Stromal cell of bone marrow (primary cell): ENCODE measurements at places on chromosomes 7 and 10.

GRCh38 chr7:74718336-74718735 is 55.5 kb upstream of the NCF1 start:
- no peak for DNase-seq

DNA sequence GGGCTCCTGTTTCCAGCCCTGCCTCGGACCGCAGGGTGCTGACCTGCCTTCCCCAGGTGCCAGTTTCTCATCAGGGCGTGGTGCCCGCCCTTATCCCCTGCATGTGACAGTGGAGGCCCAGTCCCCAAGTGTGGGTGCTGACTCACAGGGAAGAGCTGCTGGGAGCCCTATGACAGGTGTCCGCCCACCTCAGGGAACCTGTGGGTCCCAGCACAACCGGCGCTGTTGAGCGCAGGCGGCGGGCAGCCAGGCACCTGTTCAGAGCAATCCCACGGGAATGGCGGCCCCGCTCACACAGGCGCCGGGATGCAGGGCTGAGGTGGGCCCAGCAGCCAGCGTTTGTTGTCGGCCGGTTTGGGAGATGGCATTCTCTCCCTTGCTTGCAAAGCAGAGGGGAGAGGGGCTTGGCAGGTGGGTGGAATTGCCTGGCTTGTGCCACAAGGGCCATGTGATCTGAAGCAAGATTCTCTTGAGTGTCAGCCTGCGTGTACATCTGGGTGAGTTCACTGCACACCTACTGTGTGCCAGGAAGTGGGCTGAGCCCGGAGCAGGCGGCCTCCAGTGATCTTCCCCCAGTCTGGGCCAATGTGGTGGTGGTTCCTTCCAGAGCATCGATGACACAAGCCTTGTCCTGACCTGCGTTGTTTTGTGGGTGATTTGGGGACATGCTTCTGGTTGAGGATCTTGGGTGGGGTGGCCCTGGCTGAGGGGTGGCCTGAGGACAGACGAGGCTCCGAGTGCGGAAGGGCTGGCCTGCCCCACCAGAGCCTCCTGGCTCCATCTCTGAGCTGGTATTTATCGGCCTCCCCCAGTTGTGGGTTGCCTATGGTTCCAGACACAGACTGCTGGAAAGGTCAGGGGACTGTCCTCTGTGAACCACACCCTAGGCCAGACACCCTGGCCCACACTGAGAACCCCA is 2.4 kb downstream of the PWWP2B start:
- DNase-seq = no peak

DNA sequence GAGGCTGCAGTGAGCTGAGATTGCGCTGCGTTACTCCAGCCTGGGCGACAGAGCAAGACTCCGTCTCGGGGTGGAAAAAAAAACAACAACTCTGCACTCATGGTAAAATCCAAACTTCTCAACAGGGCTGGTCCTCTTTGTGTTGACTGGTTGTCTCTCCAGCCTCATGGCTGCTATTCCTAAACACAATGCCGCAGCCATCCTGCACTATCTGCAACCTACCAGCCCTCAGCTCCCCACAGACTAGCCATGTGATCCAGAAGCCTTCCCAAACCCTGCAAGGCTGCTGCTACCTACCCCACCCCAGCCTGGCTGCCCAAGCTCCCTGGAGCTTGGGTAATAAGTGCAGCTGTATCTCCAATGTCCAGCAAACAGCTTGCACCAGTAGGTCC is 11.7 kb downstream of the ZYX start:
- DNase-seq = no peak

- DNase-seq = no peak
Measured at GRCh38 chr7:2416063-2416462, 12.7 kb downstream of the CHST12 start.

DNA sequence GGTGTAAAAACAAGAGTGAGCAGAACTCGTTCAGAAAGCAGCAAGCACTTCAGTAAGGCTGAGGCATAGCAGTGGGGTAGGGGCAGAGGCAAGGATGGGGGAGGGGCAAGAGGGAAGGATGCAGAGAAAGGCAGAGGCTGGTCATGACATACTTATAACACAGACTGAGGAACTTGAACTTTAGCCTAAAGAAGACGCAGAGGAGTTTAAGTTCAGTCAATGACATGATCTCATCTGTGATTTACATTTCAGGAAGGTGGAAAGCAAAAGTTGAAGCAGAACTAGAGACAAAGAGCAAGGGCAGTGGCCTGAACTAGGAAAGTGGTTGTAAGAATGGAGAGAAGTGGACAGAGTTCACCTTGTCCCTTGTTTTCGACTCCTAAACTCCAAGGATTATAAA is 15.8 kb downstream of the MACC1 start:
- no peak for DNase-seq

GRCh38 chr10:22285130-22285529 is 31.1 kb upstream of the COMMD3 start:
- DNase-seq = no peak

DNA sequence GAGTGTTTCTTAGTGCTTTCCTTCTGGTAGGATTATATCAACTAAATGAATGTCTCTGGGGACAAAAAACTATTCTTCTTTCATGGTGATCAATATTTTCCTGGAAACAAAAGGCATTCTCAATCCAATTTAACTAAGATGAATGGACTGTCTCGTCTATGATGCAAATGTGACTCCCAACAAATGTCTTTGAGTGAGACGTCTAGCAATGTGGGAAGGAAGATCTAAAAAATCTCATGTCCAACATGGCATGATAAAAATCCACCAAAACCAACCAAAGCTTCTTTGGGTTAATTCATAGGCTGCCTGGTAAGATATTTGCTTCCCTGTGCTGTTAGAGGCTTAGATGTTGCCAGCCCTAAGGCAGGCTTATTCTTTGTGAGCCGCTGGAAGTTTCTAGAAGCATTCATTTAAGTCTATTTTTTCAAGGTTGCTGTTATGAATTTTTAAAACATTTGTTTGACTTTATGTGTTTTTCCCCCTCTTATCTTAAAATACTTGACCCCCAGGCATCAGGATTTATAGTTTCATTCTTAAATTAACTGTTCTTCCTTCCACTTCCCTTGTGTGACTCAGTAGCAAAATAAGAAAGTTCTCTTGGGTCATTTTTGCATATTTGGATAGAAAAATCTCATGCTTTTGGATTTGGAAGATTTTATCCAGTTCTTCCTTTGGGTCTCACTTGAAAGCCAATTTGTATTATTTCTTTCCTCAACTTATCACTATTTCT is 156.3 kb downstream of the NRP1 start:
- no peak for DNase-seq

DNA sequence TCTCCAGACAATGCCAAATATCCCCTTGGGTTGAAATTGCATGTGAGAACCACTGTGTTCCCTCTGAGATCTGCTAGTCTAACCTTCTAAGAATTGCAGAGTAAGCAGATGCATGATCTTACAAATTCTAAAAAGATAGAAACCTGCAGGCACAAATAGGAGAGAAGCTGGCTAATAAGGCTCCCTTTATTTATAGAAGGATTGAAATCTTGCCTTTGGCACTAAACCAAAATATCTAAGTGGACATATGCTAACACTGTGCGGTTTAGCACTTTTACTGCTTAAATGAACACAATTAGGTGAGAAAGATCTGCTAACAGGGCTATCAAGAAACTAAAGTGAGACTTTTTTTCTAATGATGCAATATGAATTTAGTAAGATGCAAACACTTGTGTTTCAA is 225.5 kb downstream of the DOCK4 start:
- DNase-seq = no peak

DNA sequence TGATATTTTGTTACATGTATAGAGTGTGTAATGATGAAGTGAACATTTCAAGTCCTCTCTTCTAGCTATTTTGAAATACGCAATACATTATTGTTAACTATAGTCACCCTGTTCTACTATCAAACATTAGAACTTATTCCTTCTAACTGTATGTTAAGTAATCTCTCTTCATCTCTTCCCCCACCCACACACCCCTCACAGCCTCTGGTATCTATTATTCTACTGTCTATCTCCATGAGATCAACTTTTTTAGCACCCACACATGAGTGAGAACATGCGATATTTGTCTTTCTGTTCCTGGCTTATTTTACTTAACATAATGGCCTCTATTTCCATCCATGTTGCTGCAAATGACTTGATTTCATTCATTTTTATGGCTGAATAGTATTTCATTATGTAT is 57.7 kb upstream of the EGR2 start:
- DNase-seq = no peak
